Mucosa of gallbladder (tissue), 1 donor: ENCODE measurements at places on chromosomes 1 and 21.
A peak's percentile ranks its signal among the peaks of the same experiment; 100 is the strongest.

DNA sequence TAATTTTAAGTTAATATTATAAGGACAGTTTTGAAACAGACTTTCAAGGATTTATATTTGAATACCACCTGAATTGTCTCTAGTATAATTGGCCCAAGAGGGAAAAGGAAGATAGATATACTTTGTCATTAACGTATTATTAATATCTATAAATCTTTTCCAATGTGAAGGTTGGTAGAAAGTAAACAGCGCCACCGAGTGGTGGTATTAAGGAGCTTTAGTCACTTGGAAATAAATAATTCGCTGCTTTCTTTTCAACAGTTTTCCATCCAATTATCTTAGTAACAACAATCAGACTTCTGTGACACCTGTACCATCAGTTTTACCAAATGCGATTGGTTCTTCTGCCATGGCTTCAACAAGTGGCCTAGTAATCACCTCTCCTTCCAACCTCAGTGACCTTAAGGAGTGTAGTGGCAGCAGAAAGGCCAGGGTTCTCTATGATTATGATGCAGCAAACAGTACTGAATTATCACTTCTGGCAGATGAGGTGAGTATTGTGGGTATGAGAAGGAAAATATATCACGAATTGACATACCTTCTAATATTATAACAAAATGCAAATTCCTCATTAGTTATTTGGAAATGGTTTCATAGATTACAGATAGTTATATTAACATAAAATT, 37.7 kb downstream of the SH3GLB1 start:
- no peak for DNase-seq

GRCh38 chr21:32437729-32438128, 25.2 kb downstream of the EVA1C start:
- no peak for DNase-seq

GRCh38 chr21:37829447-37829846, 86.8 kb downstream of the KCNJ6 start:
- DNase-seq, result peak; percentile 57

- DNase-seq, result no peak
Measured at GRCh38 chr1:235873045-235873444, 6.3 kb upstream of the LYST start.

- DNase-seq, result no peak
Measured at GRCh38 chr1:30753660-30754123, 3.9 kb downstream of the LAPTM5 start.

DNA sequence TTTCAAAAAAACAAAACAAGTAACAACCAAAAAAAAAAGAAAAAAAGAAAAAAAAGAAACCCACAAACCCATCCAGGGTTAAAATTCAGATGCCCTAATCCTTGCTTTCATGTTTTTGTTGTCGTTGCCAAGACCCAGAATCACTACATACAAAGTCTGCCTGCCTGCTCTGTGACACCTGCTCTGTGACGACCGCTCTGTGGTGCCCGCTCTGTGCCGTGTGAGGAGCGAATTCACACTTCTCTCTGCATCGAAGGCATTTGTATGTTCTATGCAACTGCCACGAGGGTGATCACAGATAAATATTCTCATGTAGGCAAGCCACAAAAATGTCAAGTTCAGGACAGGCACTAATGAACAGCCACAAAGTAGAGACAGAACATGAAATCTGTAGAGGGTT, 178.6 kb downstream of the SLC45A1 start:
- DNase-seq, result no peak

DNA sequence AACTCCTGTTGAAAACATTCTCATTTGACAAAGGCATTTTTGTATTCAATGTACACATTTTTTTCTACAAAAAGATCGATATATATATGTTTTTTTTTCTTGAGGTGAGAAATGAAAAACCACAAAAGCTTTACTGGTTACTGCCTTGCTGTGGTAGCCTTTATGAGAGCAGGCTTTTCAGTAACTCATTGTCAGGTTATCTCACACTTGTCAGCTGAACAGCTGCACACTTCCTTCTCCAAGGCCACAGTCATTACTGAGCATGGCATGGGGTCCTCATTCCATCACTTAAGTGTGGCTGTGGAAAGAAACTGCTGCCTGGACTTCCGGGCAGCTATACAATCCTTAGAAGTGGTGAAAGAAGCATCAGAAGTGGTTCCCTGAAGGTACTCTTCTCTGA, 169.3 kb upstream of the ZP4 start:
- DNase-seq, result no peak

DNA sequence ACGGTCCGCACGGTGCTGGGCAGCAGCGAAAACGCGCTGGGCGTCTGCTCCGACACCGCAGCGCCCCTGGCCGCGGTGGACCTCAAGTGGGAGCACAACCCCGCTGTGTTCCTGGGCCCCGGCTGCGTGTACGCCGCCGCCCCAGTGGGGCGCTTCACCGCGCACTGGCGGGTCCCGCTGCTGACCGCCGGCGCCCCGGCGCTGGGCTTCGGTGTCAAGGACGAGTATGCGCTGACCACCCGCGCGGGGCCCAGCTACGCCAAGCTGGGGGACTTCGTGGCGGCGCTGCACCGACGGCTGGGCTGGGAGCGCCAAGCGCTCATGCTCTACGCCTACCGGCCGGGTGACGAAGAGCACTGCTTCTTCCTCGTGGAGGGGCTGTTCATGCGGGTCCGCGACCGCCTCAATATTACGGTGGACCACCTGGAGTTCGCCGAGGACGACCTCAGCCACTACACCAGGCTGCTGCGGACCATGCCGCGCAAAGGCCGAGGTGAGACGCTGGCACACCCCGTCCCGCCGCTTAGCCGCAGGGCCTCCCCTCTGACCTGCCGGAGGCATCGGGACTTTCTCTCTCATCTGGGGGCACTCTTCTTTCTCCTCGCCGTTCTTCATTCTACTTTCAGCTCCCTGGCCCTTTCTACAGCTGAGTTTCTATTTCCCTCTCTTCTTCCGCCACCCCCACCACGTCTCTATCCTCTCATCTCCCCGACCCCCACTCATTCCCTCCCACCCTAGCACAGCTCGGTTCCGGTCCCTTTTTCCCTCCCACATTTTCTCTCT, 1.0 kb downstream of the NPR1 start:
- no peak for DNase-seq

- no peak for DNase-seq
Measured at GRCh38 chr1:33163621-33164519, 18.0 kb downstream of the TRIM62 start.

DNA sequence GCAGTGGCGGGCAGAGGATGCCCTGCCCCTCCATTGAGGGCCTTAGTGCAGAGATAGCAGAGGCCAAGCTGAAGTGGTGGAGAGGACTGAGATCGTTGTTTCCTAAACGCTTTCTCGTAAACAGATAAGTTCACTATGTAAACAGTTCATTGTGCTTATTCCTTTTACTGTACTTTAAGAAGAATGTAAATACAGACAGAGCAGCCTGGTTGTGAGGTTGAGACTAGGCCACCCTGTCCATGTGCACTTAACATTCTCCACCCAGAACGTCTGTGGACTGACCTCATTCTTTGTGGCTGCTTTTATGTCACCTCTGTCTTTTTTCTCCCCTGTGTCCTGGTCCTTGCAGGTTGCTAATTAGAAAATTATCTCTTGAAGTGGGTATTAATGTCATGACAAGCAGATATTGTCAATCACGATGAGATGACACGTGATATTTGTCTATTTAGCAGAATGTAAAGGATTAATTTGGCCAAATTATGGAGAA, 8.5 kb downstream of the CENPS start:
- DNase-seq, result no peak

DNA sequence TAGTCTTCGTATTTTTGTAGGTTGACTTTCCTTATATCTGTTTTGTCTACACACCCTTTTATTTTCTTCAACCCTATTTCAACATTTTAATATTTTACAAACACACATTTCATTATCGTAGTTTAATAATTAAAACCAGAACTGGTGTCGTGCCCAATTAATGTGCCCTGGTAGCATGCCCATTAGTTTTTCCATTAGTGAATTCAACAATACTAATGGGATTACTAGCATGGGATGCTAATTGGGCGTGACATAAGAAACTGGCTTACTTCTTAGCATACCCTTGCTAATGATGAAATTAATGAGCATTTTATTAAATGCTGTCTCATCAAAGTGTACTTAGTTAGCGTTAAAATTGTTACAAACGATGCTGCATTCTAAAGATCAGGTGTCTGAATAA, 332.7 kb downstream of the USH2A start:
- no peak for DNase-seq

DNA sequence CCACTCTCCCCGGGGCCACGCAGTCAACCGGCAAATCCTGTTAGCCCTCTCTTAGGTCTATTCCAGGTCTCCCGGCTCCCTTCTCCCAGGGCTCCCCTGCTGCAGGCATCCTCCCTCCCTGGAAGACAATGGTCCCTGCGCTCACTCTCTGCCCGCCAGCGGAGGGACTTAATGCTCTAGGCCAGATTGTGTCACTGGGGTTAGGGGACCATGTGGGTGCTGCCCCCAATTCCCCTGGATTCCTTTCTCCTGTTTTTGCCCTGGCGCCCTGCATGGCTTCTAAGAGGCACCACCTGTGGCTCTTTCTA, 8.2 kb downstream of the FAM131C start:
- DNase-seq, result no peak

- peak; percentile 64 for DNase-seq
Measured at GRCh38 chr1:23634840-23635651, 56.6 kb upstream of the RPL11 start.

DNA sequence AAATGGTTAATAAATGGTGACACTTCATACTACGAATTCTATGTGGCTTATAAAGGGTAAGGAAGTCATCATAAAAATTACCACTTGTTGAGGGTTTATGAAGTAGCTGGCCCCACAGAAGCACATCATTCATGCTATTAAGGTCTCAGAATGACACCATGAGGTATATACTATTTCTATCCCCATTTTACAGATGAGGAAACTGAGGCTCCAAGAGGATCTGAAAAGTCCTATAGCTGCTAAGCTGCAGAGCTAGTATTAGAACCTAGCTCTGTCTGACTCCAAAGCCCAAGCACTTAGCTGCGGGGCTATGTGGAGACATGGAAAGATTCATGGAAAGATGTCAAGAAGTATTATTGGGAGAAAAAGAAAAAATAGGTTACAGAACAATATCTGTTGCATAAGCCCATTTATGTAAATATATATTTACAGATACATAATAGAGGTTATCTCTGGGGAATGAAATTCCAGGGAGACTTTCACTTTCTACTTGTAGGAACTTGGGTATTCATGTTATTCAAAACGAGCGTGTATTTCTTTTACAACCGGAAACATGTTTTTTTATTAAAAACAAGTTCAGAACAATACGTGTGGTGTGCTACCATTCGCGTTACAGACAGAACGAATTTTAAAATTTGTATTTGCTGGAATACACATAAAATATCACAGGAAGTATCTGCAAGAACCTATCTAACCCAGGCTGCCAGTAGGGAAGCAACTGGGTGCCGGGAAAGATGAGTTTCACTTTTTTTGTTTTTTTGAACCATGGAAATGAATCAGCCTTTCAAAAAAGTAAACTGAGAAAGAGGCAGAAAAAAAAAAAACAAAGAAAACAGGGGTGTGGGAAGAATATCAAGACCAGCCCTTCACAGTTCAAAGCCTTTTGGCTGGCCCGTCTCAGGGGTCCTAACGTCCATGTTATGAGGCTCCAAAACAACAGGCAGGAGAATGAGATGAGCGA, 13.4 kb downstream of the SPOCD1 start:
- no peak for DNase-seq

- DNase-seq, result peak; percentile 47
Measured at GRCh38 chr1:156726549-156727226, 1.6 kb upstream of the METTL25B start.

GRCh38 chr1:118204648-118205047, 19.6 kb upstream of the SPAG17 start:
- no peak for DNase-seq

- no peak for DNase-seq
Measured at GRCh38 chr21:14084068-14084501, 126.7 kb downstream of the LIPI start.

- DNase-seq, result no peak
Measured at GRCh38 chr1:180175806-180176205, 21.1 kb downstream of the QSOX1 start.

- DNase-seq, result no peak
Measured at GRCh38 chr1:219480011-219480410, 132.9 kb downstream of the ZC3H11B start.

- peak; percentile 28 for DNase-seq
Measured at GRCh38 chr1:111733183-111733991, 5.8 kb downstream of the INKA2 start.

DNA sequence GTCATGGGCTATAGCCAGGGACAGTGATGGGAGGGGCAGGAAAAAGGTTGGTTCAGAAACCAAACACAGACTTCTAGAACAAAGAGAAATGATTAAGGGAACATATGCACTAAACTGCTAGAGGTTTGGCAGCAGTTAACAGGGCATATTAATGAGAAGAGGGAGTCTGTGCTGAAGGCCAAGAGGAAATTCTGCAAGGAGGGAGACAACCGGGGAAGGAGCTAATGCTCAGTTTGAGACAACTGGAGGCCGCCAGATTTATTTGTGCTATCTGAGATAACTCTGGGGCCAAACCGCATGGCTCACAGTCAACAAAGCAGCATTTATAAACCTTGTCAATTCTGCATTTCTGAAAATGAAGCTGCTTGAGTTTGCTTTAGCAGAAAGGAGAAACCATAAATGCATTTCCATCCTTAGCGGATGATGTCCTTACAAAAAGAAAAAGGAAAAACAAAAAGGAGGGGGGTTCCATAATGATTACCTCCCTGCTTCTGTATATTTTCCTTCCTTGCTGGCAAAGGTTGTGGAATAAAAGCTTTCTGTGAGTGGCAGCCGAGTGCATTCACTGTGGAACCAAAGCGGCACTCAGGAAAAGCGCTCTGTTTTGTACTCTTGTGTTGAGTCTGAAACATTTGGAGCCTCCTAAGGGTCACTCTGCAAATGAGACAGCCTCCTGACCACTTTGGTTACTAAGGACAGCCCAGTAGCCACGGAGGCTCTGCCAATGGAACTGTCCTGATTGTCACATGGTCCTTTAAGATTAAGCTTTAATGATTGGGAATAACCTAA, 70.3 kb downstream of the SIM2 start:
- DNase-seq, result no peak

- no peak for DNase-seq
Measured at GRCh38 chr1:225476538-225476988, 48.7 kb upstream of the LBR start.

- no peak for DNase-seq
Measured at GRCh38 chr1:204094313-204094729, 21.4 kb downstream of the SOX13 start.

DNA sequence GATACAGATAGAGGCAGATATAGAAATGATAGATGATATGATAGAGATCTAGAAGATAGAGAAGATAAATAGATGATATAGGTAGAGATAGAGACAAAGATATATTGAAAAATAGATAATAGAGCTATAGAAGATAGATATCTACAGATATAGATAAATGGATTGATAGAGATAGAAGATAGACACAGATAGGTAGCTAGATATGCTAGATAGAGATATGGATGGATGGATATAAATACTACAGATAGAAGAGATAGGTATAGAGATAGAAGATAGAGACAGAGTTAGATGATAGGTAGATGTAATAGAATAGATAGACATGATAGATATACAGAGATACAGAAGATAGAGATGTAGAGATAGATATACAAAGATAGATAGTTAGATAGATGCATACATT, 21.4 kb downstream of the TRIM11 start:
- DNase-seq, result no peak
